ENCODE measurements at places on chromosomes 2 and 18. TPM values are rescaled to one million over a fixed set of nuclear protein-coding genes. Genes with fewer than 3 reads are reported as not detected.

Gene TXNDC2
- total RNA-seq, result not detected

Gene NEU2
- total RNA-seq, result not detected

Gene TBC1D8
- total RNA-seq, result 16.7 TPM

Gene TMEFF2
- total RNA-seq, result not detected

Gene MC5R
- total RNA-seq, result not detected

Gene NETO1
- total RNA-seq, result not detected

All from uterus (tissue), 4 donors.